ENCODE measurements at places on chromosomes 11 and 22.

DNA sequence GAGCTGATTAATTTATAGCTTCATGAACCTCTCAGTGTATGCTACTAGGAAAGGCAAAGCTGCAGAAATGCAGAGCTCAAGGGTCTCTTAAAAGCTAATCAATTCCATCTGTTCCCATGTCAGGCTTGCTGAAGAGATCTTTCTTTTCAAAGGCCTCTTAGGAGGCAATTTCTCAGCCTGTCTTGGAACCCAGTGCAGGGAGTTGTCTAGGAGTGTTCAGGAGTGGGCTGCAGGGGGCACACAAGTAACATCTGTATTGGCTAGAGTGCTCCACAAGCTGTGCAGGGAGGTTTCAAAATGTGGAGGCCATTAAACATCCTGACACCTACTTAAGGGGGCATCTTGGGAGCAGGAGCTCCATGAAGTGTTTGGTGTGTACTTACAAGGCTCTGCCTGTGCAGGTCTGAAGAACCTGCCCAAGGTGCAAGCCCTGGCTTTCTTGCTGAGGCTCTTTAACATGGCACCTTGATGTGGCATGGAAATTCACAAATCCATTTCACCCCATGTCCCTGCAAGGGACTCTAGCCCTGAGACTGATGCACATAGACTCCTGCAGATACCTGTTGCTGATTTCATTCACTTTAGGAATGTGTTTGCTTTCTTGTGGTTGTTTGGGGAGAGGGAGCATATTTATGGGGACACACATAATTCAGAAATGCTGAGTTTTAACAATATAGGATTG lies 134.7 kb downstream of the ME3 start:
- no peak for DNase-seq

- DNase-seq, result no peak
Observed at GRCh38 chr11:5290106-5290505, 11.6 kb downstream of the OR51B4 start.

GRCh38 chr22:40671369-40671768 lies 7.9 kb upstream of the MCHR1 start:
- DNase-seq, result no peak

DNA sequence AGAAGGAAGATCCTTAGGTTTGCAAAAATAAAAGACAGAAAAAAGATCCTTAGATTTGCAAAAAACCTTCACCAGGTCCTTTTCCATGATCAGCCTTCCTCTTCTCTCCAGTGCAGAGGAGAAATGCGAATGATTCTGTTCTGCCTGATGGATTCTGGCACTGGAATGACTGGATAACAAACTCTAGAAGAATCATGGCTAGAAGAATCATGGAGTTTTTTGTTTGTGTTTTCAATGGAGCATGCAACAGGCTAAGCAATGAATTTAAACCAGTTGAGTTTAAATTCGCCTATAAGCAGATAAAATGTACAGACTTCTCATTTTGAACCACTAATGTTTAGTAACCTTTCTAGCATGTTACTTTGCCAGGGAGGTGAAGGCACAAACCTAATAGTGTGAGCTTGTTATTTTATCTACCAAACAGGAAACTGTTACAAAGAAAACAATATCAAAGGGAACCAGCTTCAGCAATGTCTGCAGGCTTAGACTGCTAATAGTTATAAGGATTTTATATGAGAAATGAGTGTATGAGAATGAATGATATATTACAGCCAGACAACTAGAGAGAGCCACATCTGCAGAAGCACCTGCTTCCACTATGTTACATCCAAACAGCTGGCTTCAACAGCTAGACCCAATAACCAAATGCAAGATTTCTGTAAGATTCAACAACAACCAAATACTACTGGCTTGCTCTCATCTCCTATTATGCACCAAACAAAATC lies 64.7 kb upstream of the APOA1 start:
- DNase-seq, result no peak

DNA sequence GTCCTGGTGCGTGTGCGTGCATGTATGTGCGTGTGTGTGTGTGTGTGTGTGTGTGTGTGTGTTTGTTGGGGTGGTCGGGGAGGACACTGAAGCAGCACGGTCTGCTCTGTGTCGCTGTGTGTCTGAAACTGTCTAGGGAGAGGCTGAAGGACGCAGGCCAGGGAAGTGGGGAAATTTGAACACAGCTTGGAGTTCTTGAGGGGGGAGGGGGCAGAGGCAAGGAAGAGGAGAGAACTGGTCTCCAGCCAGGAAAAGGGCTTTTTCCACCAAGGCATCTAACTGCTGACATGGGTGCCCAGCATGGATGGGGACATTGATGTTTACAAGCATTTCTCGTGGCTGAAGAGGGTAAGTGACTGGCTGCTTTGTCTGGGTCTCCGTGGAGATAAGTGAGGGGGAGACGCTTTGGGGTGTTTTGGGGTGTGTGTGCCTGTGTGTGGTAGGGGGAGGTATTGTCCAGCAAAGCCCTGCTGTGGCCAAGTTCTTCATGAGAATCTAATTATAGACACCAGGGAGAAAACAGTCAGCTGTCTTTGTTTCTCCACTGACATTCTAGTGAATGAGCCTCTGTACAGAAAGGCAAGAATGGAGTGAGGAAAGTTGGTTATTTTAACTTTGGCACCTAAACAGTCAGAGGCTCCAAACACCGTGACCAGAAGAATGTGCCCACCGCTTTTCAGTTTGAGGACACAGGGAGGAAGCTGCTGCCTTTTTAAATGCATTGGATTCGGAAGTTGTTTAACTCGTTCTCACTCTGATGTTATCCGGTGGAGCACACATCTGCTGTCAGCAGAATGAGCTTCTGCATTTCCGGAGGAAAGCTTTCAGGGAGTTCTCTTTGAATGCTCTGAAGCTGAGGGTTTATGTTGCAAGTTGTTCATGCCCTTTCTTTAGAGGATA lies 63.7 kb downstream of the PPFIBP2 start:
- DNase-seq, result no peak

DNA sequence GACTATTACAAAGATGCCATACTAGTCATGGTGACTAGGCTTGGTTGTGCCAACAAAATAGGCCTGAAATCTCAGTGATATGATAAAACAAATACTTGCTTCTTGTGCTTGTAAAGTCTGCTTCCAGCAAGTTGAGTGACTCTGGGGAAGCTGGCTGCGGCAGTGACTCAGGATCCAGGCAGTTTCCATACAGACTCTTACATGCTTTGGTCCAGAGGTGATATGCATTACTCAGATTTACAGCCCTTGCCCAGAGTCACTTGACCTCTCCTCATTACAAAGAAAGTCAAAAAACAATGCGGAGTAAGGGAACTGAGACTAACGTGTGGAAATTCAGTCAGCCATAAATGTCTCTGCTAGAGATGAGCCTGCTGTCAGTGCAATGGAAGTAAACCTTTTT lies 387.5 kb downstream of the KCNA4 start:
- DNase-seq, result no peak

GRCh38 chr11:121696177-121696871 lies 243.6 kb upstream of the SORL1-AS1 start:
- no peak for DNase-seq

- DNase-seq, result no peak
Observed at GRCh38 chr11:9700105-9700801, 36.4 kb downstream of the SWAP70 start.

DNA sequence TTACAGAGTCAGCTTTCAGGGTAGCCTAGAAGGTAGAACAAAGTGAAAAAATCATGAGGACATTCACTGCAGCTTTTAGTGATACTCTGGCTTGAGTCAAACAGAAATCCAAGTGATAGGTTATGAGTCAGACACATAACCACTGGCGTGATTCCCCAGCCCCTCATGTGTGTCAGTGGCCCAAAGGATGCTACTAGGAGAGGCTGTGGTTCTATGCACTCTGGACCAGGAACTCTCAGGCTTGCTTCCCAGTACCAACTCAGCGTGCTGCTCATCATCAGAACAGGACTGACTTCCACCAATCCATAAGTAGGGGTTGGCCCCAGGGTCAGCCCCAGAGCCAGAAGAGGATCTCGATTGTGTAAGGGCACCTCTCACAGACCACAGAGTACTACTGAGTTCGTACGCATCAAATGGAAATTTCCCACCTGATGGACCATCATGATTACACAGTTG lies 116.8 kb downstream of the MED15 start:
- peak; percentile 75 for DNase-seq

DNA sequence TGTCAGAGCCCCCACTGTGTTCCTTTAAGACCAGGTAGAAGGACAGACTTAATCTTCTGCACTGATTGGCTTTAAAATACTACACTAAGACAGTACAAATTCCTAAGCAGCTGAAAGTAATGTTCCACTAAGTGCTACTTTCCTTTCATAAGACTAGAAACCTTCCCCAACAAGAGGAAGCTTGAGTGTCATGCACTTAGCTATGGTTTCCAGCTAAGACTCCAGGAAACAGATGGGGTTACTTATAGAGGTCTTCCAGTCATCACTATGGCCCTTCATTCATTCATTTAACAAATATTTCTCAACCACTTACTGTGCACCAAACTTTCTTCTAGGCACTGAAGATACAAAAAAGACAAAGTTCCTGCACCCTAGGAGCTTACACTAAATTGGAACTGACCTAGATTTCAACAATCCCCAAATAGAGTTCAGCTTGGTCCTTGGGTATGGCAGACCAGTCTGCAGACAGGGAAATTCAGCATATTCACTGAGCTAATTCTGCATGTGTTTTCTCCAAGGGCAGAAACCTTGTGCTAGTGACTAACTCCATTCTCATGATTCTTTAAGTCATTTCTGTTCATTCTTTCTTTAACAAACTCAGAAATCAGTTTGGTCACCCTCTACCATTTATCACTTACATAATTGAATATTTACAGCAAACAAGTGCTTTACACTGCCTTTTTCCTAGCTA lies 178.4 kb upstream of the MTNR1B start:
- DNase-seq, result no peak

- DNase-seq, result no peak
Observed at GRCh38 chr22:21044931-21045584, 688 bp upstream of the LRRC74B start.

DNA sequence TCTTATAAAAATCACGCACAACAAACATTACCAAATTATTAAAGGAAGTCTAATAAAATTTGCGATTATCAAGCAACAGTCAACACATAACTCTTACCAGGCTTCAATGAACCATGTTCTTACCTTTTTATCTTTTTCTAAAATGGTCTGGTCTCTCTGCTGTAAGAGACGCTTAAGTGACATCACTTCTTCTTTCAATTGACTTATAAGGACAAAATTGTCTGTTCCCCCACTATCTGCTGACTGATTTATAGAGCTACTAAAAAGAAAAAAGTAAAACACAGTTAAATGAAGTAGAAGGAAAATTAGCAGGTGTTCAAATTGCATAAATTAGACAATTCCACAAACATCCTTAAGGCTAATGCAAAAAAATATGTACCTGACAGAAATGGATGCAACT lies 10.9 kb downstream of the FAM76B start:
- DNase-seq, result no peak

GRCh38 chr11:67996622-67997474 lies 7.0 kb downstream of the UNC93B1 start:
- DNase-seq, result no peak

GRCh38 chr11:44409558-44410236 lies 99.8 kb upstream of the ALX4 start:
- no peak for DNase-seq

DNA sequence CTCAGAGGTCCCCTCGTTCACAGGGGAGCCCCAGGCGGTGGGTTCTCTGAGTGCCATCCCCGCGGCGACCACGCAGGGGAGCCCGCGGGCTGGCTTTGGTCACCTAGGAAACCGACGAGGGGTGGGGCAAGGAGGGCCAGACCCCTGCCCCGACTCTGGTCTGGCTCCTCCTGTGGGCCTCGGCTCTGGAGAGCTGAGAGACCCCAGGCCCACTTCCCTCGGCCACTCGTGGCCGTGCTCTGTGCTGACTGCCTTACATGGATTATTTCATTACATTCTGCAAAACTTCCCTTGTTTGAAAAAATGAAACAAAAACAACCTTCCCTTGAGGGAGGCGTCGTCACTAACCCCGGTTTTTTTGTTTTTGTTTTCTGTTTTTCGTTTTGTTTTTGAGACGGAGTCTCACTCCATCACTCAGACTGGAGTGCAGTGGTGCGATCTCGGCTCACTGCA lies 15.1 kb upstream of the CYTH4 start:
- DNase-seq, result no peak

GRCh38 chr11:24642648-24643047 lies 145.8 kb downstream of the LUZP2 start:
- no peak for DNase-seq

GRCh38 chr11:111426617-111427016 lies 47.5 kb upstream of the POU2AF1 start:
- no peak for DNase-seq

DNA sequence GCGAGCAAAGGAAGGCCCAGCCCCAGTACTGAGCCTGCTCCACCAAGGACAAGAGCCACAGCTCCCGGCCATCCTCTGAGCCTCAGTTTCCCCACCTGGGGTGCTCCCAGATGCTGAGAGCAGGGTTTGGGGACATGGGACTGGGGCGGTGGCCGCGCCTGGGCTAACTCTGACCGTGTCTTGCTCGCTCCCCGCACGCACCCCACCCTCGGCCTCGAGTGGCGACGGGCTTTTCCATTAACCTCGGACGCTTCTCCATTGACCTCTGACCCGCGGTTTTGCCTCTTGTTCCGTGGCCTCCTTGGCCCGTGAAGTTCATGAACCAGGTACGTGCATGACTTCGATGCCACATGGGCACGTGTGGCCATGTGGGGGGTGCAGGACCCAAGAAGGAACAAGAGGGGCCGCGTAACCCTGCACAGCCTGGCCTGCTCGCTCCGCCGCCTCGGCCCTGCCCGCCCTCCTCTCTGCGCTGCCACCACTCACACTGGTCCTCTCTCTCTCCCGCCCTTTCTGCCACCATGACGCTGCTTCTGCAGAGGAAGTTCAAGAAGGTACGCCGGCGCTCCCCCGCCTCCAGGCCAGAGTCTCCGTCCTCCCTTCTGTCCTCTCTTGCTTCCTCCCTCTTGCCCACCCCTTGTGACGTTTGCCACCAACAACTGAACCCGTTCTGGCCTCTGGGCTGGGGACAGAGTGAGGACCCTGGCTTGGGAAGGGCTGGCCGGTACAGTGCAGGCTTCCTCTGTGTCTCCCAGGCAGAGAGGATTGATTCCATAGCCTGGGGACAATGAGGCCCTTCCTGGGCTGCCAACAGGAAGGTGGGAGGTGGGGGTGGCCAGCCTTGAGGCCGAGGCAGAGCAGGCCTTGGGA lies 6.9 kb downstream of the TNNT3 start:
- DNase-seq, result no peak

- no peak for DNase-seq
Observed at GRCh38 chr11:7439746-7440320, 45.5 kb upstream of the OLFML1 start.

DNA sequence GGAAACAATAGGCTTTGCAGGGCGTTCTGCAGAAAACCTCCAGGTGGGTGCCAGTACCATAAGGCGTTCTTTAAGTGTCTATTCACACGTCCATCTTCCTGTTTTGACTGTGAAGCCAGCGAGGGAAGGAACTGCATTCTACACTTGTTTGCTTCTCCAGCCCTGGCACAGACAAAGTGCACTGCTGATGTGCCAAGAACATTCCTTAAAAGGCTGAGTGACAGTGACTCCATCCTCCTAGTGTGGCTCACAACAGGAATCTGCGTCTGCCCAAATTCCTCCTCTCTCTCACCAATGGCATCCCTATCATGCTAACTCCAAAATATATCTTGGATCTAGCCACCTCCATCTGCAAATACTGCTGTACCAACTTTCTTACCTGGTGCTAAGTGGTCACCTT lies 407.4 kb upstream of the SYN3 start:
- DNase-seq, result no peak

Data from stimulated activated CD8-positive, alpha-beta memory T cell treated with anti-CD3 and anti-CD28 coated beads, Interleukin-7, amount 100 ng/mL, for 48 hours (primary cell).